B cell (primary cell): ENCODE measurements at places on chromosomes 12 and 14.
A peak's percentile ranks its signal among the peaks of the same experiment; 100 is the strongest.

GRCh38 chr14:75496755-75497154 is 25.5 kb upstream of the BATF start:
- H3K27me3 ChIP-seq, result no peaks in the 10 kb centered on the region
- no peaks in the 10 kb centered on the region for H3K36me3 ChIP-seq
- H3K27ac ChIP-seq, result no peak overlapping the region

DNA sequence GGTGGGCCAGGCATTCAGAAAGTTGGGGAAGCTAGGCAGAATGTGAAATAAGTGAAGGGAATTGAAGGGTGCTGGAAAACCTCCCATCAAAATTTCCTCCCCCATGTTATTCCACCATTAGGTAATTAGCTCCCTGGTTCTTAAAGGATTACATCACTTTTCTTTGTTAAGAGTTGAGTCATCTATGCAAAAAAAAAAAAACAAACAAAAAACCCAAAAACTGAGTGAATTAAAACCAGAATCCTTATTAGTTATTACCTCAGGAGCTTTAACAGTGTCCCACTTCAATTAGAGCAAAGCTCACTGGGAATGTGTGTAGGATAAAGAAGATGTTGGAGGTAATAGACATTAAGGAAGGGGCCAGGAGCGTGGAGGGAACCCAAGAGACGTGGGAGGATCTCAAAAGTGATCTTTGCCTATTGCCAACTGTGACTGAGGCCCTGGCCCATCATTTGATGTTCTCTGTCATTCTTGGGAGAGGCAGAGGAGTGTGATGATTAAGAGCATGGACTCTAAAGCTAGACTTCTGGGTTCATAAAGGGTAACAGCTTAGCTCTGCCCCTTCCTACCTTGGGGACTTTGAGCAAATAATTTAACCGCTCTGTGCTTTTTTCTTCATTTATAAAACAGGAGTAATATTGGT is 364.7 kb downstream of the APAF1 start:
- no peak for DNase-seq
- H3K27ac ChIP-seq, result no peak overlapping the region

- DNase-seq, result no peak
- H3K4me1 ChIP-seq, result no peaks in the 10 kb centered on the region
- H3K27ac ChIP-seq, result no peak overlapping the region
- H3K27me3 ChIP-seq, result no peaks in the 10 kb centered on the region
These were observed 43.3 kb downstream of the TSPAN11 start for GRCh38 chr12:30969606-30970395.

GRCh38 chr12:52366738-52367485 is at the start of gene KRT85:
Gene KRT85 (minus strand): TSS chr12:52367481. CDS start chr12:52367405, 76 bp downstream.
- no peaks in the 10 kb centered on the region for H3K36me3 ChIP-seq
- no peaks in the 10 kb centered on the region for H3K4me1 ChIP-seq
- H3K27ac ChIP-seq, result no peak within 1 kb of the TSS
- no peak for DNase-seq
- H3K4me3 ChIP-seq, result no peak within 1 kb of the TSS

DNA sequence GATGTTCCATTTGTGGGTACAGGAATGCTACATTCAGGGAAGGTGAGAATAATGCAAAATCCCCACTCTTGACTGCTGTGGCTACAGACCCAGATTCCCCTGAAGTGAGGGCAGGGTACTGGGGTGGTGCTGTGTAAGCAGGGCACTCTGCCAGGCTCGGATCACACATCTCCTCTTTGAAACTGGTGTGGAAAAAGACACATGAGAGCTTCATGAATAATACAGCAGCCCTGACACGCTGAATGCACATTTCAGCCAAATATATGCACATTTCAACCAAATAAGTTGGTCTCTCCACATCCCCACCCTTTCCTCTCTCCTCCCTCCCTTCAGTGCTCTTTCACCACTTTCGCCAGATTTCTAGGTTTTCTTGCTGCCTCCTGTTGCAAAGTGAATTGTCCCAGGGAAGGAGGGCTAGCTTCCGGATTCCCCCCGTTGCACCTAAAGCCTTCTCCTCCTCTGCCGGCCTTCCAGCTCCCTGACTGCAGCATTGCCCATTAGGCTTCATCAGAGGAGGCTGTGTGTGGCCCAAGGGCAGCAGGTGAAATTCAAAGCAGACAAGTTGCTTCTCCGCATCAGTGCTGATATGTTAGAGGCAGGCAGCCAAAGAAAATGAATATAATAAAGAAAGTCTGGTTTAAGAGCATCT is 118.2 kb upstream of the TMCC3 start:
- H3K36me3 ChIP-seq, result no peaks in the 10 kb centered on the region
- peak overlapping the region; percentile 69 for H3K27ac ChIP-seq
- peak overlapping the region; percentile 49 for H3K4me3 ChIP-seq
- peak; percentile 55 for DNase-seq
- peaks cover 59% of the 10 kb centered on the region for H3K4me1 ChIP-seq
